ENCODE measurements at places on chromosomes 1 and 21.

GRCh38 chr21:35145626-35146233 lies 96.6 kb upstream of the RUNX1 start:
- DNase-seq, result no peak

DNA sequence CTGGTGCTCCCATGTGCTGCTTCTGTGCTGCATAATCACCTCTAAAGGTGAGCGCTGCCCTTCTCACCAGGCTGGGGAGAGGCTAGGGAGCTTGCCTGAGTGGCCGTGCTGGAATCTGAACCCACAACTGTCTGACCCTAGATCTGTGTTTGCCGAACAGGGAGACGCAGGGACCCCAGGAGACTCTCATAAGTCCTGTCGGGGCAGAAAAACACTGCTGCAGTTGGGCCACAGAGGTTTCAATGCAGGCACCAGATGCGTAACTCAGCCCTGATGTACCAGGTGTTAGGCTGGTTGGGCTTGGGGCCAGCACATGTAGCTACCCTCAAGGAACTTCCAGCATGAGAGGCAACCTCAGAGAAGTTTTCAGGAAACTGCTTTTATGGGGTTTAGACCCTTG lies 49.5 kb upstream of the DMRTB1 start:
- DNase-seq, result no peak

DNA sequence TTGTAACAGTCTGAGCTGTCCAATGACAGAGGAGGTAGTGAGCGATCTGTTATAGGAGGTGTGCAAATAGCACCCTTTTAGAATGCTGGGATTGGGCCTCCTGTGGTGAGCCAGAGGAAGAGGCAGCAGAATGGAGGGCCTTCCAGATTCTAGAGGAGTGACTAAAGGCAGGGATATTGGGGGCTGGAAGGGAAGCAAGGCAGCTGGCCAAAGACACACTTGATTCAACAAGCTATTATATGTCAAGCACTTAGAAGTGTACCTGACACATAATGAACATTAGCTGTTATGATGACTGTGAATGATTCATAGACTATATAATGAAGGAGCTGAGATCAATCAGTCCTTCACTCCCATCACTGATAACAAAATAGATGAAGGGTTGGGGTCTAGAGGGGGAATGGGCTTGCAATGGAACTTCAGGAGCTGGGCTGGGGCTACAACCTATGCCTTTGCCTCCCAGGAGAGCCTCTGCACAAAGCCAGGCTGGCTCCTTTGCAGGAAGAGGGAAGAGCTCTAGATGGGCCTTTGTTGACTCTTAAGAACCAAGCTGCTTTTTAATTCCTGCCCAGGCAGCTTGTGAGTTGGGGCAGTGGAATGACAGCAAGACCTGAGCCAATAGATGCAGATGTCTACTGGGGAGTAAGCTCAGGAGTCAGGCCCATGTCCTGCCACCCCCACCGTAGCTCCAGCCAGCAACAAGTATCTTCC lies 2.3 kb upstream of the MKNK1 start:
- DNase-seq, result no peak

- peak; percentile 98 for DNase-seq
Measured at GRCh38 chr1:179016706-179017382, 8.8 kb upstream of the FAM20B start.

DNA sequence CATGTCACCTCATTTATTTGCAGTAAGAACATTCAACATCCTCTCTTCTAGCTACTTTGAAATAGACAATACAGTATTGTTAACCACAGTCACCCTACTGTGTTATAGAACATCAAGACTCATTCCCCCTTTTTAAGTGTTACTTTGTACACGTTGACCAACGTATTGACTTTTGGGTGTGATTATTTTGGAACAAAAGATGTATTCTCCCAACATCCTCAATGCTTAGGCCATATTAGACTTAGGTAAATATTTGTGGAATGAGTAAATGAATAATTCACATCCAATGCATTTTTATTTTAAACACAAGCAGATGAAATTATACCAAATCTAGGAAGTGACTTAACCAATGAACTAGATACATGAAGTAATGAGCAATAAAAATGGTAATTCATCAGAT lies 296.6 kb downstream of the CHRM3 start:
- no peak for DNase-seq
